ENCODE measurements at places on chromosomes 7 and 10.

- peak; percentile 2 for DNase-seq
Observed at GRCh38 chr7:68420342-68421192, 1177.7 kb upstream of the AUTS2 start.

- DNase-seq, result no peak
Observed at GRCh38 chr7:116177009-116177408, 33.3 kb upstream of the TES start.

DNA sequence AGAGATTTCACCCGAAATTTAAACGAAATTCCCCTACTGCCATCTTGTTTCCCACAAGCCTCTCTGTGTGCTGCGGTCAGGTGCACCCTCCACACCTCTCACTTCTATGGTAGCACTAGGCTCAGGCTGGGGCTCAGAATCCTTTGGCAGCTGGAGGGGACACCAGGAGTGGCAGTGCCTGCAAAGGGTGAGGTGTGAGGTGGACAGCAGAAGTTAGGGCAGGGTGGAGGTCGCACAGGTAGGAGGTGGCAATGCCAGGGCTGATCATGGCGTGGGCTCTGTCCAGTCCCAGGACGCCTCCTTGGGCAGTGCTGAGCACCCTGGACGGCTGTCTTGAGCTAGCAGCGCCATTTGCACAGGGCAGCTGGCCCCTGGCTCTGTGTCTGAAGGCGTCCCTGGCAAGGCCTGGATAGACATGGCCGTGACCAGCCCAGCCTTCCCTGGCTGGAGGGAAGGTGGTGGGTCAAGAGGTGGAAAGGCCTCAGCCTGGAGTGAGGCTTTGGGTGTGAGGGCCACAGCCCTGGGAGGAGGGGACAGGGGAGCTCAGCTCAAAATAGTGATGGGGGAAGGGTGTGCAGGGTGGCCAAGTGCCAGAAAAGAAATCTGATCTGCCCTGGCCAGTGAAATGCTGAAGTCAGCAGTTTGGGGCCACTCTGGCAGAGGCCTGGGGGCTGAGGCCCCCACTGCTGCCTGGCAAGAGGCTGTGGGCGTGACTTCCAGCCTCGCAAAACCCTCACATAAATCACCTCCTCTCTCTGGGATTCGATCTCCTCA lies 40.0 kb downstream of the ZCCHC24 start:
- DNase-seq, result peak; percentile 70

DNA sequence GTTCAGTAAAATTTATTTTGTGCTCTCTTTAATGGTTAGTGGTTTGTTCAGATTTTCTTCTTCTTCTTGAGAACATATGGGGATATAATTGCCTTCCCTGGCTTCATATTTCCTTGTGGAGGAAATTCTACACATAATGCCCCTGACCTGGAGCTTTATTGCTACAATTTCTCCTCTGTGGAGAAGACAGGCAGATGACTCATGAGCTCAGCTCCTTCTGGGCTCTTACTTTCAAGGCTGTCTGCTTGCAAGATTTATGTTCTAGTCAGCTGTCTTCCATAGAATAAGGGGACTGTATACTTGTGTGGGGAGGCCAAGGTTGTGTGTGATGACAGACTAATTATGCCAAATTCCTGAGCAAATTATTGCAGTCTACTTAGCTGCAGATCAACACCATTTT lies 1.6 kb downstream of the LRRD1 start:
- DNase-seq, result no peak

GRCh38 chr7:64905547-64905946 lies 2.5 kb downstream of the ZNF273 start:
- DNase-seq, result no peak
